ENCODE measurements at places on chromosomes 1 and 21.

DNA sequence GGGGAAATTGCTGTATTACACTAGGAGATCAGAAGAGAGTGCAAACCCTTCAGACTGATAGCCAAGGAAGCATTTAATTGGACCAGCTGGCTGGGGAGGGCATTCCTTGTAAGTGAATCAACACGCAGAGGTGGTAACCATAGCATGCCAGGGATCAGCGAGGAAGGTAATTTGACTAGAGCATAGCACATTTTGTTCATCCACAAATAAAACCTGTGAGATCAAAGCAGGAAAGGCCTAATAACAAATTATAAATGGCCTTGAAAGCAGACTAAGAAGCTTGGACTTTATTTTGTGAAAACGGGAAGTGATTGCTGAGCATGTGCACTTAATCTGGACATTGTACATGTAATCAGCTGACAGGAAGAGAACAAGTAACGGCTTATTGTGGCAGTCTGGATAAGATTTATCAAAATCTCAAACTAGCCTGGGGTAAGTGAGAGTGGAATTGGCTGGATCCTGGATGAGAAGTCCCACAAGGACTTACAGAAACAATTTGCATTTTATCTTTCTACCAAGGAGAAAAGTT lies 11.7 kb upstream of the CD55 start:
- DNase-seq, result no peak

DNA sequence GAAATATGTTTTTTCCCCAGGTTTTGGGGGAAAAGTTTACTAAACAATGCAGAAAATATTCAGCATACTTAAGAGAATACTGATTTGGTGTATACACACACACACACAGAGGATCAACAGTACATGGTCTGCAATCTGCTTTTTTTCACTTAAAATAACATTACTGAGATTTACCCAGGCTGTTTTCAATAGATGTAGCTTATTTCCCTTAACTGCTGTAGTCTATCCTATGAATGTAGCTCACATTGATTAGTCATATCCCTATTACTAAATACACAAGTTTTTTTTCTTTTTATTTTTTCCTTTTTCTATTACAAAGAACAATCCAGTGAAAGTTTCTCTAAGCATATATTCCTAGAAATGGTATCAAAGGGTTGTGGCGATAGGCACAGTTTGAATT lies 266.7 kb upstream of the GREM2 start:
- DNase-seq, result no peak

DNA sequence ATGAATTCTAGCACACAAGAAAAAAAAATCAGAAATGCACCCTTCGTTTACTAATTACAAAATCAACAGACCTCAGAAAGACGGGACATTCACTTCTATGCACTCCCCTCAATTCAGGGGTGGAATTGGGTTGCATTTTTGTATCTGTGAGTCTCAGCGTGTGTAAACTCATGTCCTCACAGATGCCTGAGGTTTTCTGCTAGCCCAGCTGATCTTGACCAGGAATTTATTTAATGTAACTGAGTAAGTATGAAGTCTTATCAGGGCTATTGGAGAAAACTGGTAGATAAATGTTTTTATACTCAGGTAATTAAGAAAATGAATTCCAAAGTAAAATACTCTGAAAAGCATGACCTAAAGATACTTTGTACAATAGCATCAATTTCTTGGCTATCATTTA lies 167.7 kb downstream of the RUNX1 start:
- DNase-seq, result no peak

DNA sequence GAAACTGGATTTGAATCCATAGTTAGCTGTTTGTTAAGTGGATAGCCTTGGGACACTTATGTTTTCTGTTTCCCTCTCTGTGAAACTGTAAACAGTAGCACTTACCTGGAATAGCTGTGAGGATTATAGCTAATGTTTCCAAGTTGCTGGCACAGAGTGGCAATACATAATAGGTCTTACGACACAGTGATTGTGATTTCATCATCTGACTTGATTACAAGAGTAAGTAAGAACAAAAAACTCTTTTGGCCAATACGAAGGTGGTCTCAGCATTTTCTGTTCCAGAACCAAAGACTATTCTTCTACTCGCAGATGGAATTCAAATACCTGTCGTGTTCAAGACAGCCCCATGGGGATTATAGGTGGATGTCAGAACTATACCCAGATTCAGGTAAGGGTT lies 2.1 kb downstream of the C8B start:
- DNase-seq, result no peak

DNA sequence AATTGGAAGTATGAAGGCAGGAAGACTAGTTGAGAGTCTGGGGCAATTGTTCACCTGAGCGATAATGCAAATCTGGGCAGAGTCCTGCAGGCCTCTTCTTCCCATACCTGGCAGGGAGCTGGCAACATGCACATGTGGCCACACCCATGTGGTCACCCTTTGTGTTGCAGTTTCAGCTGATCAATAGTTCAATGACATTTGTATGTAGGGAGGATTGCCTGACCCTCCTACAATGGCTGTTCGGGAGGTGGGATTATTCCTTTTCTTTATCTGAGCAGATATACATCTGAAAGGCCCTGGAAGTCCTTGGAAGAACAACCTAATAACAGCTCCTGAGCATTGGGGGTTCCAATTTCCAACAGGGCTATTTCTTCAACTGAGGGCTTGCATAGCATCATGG lies 15.2 kb upstream of the TRIM45 start:
- no peak for DNase-seq

Measured in CD4-positive, alpha-beta T cell treated with Interleukin-1 beta for 1 hour (primary cell).